PC-9 (cell line): ENCODE measurements at places on chromosomes 4 and X. TPM values are rescaled to one million over a fixed set of nuclear protein-coding genes. Genes with fewer than 3 reads are reported as not detected.

POF1B gene
- 0.28 and 0.61 TPM in 2 replicates for total RNA-seq

MAP7D3 gene
- 14.6 and 19.0 TPM in 2 replicates for total RNA-seq

GLOD5 gene
- not detected in 2 replicates for total RNA-seq

NLRP2B gene
- total RNA-seq = not detected in 2 replicates

CDS1 gene
- 35.6 and 37.3 TPM in 2 replicates for total RNA-seq

TMPRSS11D gene
- total RNA-seq = not detected in 2 replicates

DNA sequence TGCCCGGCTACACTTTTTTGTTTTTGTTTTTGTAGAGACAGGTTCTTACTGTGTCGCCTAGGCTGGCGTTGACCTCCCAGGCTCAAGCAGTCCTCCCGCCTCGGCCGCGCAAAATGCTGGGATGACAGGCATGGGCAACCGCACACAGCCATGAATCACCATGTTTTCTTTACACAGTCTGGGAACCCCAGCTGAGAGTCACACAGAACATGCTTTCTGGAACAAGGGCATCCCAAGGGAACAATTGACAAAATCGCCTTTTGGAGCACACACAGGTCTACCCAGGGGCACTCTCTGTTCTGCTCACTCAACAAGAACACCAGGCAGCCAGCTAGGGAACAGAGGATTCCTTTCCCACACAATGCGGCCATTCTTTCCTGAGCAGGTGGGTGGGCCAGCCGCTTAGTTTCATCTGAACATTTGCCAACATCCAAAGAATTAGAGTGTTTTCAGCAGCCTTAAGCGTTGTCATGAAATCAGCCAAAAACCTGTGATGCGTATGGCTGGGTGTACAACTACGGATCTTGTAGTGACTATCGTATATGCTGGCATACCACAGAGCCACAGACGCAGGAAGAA, 15.7 kb downstream of the PRKX start:
- no peak for DNase-seq

- no peak for DNase-seq
Observed at GRCh38 chrX:13266641-13267345, 53.1 kb downstream of the ATXN3L start.

GRCh38 chr4:26081795-26082498, 167.9 kb downstream of the SMIM20 start:
- DNase-seq = no peak

- DNase-seq = no peak
Observed at GRCh38 chr4:8725845-8726244, 133.3 kb downstream of the CPZ start.

GRCh38 chr4:40897557-40898203, 147.9 kb downstream of the NSUN7 start:
- peak; percentile 69 for DNase-seq
